ENCODE measurements at places on chromosomes 12 and 14.
A peak's percentile ranks its signal among the peaks of the same experiment; 100 is the strongest.

DNA sequence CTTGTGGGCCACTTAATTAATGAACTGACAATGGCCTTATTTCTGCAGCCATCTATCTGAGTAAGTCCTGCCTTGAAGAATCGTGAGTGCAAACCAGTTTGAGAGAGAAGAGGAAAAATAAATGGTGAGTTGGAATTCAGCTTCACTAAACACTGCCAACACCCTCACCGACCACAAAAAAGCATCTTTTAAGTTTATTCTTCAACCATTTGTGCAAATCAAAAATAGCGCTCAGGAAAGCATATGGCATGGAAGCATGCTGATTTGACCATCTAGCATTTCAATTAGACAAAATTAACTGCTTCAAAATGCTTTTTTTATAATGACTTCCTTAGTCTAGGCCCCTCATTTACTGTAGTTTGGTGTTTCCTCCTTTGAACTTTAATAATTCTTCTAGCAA, 294.0 kb downstream of the PPFIA2 start:
- no peak for DNase-seq

DNA sequence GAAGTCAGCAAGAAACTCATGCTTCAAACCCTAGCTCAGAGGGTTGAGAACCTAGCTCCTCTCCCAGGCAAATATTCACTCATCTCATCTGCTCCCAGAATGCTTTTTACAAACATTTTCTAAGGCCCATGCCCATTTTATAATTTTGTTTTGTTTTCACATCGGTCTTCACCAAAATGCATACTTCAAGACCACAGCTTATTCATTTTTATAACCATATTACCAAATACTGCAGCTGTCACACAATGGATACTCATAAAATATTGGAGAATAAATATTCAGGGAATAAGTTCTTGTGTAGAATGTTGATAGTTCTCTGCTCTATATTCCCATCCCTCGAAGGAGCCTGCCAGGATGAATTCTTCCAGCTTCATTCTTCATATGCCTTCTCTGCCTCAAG, 50.8 kb upstream of the HOXC13 start:
- no peak for DNase-seq

DNA sequence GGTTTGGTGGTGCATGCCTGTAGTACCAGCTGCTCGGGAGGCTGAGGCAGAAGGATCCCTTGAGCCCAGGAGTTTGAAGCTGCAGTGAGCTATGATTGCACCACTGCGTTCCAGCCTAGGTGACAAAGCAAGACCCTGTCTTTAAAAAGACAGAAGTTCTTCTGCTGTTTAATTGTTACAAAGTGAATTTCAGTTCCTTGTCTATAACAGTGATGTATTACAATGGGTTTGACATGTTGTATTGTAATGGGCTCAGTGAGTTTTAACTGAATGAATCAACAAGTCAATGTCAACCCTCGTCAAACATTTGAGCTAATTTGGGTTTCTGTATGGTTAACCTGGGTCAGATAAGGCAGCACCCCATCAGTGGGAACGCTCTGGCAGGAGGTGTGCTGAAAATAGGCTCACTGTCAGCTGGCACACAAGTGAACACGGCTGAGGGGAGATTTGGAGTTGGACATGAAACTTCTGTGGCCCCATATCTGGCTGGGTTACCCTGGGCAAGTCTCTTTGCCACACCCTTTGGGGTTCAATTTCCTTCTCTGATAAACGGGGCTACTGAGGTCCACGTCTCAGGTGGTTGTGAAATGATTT, 14.0 kb upstream of the TRPV4 start:
- DNase-seq: no peak

GRCh38 chr14:76617440-76617839, 143.8 kb upstream of the VASH1 start:
- DNase-seq: no peak

GRCh38 chr12:127052511-127053232, 1214.3 kb upstream of the TMEM132C start:
- peak; percentile 76 for DNase-seq

All from RPMI7951 (cell line).